ENCODE measurements at places on chromosomes 2 and 18.

DNA sequence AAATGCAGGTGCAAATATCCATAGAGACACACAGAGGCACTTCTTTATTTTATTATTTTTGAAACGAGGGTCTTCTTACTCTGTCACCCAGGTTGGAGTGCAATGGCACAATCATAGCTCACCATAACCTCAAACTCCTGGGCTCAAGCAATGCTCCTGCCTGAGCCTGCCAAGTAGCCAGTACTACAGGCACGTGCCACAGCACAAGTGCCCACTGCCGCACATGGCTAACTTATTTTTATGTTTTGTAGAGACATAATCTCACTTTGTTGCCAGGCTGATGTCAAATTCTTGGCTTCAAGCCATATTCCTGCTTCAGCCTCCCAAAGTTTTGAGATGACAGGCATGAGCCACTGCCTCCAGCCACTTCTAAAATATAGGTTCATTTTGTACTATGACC lies 537.6 kb downstream of the THSD7B start:
- peak; percentile 53 for DNase-seq

- DNase-seq: no peak
These were observed 73.1 kb upstream of the BZW1 start for GRCh38 chr2:200738590-200738989.

GRCh38 chr2:26940001-26940400 lies 30.4 kb upstream of the MAPRE3 start:
- DNase-seq: no peak

DNA sequence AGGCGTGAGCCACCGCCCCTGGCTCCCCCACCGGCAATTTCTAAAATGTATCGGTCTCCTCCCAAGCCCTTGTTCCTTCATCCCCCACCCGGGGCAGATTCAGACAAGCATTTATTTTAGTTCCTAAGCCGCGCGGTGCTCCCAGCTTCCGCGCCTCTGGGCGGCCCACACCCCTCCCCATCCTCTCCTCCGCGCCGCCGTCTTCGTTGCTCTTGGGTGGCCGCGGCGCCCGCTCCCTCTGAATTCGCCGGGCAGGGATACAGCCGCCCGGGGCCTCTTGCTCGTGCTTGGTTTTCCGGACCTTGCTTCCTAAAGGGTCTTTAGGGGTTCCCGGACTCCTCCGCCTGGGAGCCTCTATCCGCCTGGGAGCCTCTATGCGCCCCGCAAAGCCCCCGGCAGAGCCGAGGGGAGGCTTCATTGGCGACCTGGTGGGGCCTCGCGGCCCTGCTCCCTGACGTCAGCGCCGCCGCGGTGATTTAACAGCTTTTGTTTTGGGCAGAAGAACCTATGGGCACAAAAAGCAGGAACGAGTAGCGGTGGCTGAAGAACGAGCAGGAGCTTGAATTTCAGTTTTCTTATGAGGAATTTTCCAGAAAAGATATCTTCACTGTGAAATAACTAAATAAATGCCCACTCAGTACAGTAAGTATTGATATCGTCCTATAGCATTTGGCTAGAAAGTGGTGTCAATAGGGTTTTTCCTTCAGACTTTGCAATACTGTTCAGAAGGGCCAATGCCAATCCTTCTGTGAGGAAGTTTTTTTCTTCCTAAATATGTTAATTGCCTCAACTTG lies 37.3 kb downstream of the PRKRA start:
- DNase-seq: peak; percentile 72

DNA sequence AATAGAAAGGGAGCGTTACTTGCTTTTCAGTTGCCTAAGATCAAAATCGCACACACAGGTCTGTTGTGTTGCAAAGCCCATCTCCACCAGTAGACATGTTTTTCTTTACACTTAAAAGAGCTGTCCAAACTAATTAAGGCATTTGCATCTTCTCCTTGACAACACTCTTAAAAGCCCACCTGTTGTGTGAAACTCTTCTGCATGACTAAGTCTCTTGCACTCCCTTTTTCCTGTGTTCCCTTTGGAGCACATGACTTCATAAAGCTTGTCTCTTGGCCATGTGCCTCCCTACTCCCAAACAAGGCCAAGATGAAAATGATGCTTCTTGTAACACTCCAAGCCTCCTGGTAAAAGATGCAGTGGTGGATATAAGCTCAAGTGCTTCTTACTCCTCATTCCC lies 26.1 kb downstream of the PID1 start:
- no peak for DNase-seq

Data from NCI-H446 treated with DMSO at 0.1 percent for 48 hours (cell line).